ENCODE measurements at places on chromosomes 4 and X.

DNA sequence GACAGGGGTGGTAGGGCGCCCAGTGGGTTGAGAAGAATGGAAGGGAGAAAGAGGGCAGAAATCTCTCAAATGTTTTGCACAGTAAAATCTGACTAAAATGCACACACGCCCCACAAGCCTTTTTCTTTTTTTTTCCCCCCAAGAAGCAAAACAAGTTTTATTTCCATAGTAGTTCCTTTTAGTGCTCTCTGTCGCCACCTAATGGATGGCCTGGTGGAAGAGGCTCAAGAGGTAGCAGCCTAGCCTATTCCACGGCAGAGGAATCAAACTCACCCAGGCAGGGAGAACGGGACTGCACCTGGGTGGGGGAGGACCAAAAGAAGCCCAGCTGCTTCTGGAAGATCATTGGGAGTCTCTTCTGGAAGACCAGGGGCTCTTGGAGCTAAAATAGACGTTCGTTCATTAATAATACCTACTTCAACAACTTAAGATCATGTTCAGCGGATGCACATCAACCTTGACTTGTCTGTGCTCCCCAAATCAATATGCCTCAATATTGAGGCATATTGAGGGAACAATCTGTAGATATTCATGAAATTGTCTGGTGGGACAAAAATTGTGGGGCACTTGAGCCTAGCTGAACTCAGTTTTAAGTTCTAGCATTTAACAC, 31.6 kb upstream of the IRAK1 start:
- peak; percentile 76 for DNase-seq

GRCh38 chrX:100407784-100408712, 2.0 kb downstream of the PCDH19 start:
- peak; percentile 24 for DNase-seq

GRCh38 chr4:75924309-75924827, 16.4 kb downstream of the NAAA start:
- DNase-seq, result no peak

GRCh38 chr4:180696460-180697092, 1546.6 kb upstream of the TENM3 start:
- DNase-seq, result no peak

GRCh38 chr4:131370846-131371245, 1778.2 kb upstream of the PCDH10 start:
- DNase-seq, result no peak

DNA sequence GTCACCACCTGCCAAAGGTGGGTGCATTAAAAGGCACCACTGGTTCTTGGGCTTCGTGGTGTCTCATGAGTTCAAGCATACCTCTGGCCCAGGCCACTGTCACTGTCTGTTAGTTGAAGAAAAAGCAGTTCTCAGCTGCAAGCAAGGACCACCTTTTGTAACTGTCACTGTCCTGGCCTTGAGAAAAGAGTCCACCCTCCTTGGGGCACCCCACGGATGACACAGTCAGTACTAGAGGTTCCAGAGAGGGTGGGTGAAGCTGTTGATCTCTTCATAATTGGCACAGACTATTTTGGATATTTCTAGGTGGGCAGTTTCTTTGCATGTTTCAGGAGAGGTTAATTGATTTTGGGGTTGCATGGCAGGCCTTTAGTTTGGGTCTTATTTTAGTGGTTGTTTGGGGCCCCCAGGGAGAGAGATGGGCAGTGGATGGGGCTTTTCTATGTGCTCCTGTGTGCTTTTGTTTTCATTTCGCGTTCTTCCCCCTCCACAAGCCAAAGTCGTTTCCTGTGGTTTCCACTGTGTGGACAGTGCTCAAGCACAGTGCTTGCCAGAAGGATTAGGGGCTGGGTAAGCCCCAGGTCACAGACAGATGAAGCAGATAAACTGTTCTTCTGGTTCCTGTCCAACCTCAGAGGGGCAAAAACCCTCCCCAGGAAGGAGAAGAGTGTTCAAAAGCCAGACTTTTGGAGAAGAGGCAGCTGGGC, 156.2 kb upstream of the PPP1R2C start:
- DNase-seq, result peak; percentile 4

- DNase-seq, result no peak
These were observed 228.6 kb upstream of the BCOR start for GRCh38 chrX:40326186-40326965.

DNA sequence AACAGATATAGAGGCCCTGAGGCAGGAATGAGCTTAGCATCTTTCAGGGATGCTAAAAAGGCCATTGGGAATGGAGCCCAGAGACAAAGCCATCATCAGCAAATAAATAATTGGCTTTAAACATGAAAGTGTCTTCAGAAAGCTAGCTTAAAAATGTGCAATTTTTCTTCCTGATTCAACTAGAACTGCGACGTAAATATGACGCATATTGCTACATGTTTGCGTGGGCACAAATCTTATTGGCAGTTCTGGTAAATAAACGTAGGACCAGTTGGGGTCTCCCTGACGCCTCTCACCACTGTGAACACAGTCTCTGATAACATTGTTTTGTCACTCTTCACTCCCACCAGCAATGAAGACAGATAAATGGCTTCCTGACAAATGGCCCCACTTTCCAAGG, 97.3 kb upstream of the SRD5A3 start:
- DNase-seq, result no peak

GRCh38 chrX:2526390-2526789, 25.6 kb upstream of the DHRSX start:
- no peak for DNase-seq

GRCh38 chr4:87121341-87122065, 98.9 kb downstream of the KLHL8 start:
- DNase-seq, result peak; percentile 31

DNA sequence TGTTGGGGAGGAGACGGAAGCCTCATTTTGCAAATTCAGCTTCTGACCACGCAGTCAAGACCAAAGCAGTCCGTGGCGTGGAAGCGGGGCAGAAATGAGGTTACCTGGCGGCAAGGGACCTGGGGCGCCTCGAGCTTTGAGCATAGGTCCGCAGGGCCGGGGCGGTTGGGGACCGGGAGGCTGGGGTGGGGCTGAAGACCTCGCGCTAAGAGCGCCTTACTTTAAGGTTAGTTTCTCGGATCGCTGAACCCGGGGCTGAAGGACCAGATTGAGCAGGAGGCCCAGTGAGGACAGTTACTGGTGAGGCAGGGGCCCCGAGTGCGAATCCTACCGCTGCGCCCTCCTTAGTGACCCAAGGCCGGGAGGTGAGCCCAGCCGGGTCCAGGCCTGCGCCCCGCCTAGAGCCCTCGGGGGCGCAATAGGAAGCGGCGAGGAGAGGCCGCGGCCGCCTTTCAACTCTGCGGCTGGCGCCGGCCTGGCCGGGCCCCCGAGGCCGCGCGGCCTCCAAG, 7.5 kb downstream of the MSX1 start:
- no peak for DNase-seq
